ENCODE measurements at places on chromosomes 3 and 15.

GRCh38 chr3:156359368-156359767, 195.5 kb downstream of the SSR3 start:
- DNase-seq: no peak

- peak; percentile 61 for DNase-seq
Observed at GRCh38 chr15:73981761-73982221, 10.3 kb downstream of the STOML1 start.

DNA sequence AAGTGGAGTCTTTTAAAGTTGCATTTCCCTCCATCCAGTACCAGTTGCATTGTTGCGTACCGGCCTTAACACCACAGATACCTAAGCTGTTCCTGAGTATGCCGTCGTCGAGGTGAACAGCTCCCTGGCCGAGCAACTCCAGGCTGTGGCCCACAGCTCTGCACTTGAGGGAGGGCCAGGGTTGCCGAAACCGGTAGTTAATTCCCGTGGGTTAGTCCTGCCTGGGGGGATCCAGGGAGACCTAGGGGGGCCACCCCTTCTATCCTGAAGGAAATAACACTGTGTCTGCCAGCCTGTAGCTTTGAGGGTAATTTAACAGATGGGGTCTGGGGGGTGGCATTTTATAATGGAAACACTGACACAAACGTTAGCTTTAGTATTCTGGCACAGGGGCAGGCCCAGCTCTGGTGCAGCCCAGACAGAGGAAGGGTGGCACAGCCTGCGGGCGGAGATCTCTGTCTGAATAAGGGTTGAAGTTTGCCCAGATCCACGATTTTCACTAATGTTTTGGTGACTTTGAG, 60.8 kb downstream of the RGMA start:
- DNase-seq: peak; percentile 27

GRCh38 chr3:194089357-194090177, 46.4 kb upstream of the HES1 start:
- DNase-seq: peak; percentile 100

GRCh38 chr3:155131104-155131503, 51.0 kb downstream of the MME start:
- peak; percentile 47 for DNase-seq

DNA sequence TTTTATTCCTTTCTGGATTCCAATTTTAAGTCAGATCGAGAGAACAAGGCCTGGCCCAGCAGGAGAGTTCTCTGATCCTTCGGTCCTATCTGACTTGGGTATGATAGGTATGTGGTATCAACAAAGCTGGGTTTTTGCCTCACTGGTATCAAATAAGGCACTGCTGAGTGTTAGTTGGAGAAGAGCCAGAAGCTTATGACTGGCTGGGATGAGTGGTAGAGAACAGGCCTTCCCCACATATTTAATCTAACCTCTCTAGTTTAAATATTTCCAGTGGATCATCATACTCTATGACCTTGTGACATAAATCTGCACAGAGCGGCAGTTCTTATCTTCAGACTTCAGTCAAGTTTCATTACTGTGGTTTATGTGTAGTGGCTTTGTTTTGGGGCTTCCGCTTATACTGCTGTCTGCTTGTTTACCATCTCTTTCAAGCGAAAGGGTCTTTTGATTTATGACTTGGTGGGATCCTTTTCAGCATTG, 164.5 kb downstream of the PTPRG start:
- DNase-seq: peak; percentile 42

DNA sequence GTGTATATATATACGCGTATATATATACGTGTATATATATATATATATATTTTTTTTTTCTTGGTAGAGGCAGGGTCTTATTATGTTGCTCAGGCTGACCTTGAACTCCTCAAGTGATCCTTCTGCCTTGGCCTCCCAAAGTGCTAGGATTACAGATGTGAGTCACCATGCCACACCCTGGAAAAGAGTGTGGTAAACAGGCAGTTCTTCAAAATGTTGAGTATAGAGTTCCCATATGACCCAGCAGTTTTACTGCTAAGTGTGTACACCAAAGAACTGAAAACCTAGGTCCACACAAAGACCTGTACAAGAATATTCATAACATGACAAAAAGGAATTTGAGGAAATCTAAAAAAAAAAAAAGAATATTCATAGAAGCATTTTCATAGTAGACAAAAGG, 71.8 kb upstream of the GCNT3 start:
- DNase-seq: peak; percentile 20

DNA sequence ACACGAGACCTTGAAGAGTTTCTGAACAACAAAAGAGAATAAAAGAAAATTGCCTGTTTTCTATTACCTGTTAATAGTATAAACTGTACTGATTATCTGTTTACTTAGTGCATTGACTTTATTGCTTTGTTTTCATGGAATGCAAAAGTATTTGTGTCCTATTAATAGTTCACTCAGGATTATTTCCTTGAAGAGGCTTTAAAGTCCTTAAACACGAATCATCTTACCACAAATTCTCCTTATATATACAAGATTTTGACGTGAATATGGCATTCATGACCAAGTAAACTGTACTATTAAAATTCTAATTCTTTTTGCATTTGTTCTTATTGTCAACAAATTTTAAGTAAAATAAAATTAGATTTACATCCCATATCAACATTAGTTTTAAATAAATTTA, 513.0 kb downstream of the NTRK3 start:
- DNase-seq: peak; percentile 47

DNA sequence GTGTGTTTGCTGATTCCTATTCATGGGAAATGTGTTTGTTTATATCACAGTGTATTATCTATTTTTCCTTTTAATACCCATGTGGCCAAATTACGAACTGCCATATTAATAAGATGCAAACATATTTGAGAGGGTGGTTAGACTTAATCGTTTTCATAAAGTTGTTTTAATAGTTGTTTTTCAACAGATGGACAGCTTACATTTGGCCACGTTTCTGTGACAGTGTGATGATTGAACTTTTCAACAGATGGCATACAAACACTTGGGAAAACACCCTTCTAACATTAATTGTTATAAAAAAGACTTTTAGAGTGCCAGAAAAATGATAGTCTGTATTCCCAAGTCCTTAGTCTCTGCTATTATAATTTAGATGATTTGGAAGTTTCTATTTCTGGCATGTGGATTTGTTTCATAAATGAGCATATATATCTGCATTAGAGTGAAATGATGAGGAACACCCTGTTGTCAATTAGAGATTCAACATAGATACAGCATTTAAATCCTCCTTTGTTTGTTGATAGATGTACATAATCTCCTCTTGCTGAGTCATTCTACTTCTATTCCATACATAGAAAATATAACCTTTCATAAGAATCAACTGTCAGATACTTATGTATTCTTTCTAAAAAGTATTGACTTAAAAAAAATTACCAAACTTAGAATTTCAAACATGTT, 13.1 kb downstream of the PLAAT1 start:
- DNase-seq: no peak

- peak; percentile 49 for DNase-seq
Observed at GRCh38 chr15:44593042-44593736, 56.2 kb downstream of the EIF3J start.

- DNase-seq: peak; percentile 75
Observed at GRCh38 chr3:18080198-18080689, 337.8 kb upstream of the TBC1D5 start.

DNA sequence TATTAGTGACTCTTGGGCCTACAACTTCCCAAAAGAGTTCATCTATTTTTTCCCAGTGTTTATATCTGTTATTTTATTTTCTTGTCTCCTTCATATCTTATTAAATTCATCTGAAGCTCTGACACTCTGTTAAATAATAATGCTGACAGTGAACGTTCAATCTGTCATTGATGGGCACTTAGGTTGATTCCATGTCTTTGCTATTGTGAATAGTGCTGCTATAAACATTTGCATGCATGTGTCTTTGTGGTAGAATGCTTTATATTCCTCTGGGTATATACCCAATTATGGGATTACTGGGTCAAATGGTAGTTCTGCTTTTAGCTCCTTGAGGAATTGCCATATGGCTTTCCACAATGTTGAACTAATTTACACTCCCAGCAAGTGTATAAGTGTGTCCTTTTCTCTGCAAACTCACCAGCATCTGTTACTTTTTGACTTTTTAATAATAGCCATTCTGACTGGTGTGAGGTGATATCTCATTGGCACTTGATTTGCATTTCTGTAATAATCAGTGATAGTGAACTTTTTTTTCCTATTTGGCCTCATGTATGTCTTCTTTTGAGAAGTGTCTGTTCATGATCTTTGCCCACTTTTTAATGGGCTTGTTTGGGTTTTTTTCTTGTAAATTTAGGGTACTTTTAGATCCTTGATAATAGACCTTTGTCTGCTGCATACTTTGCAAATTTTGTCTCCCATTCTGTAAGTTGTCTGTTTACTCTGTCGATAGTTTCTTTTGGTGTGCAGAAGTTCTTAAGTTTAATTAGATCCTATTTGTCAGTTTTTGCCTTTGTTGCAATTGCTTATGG, 122.5 kb downstream of the LEKR1 start:
- no peak for DNase-seq

- no peak for DNase-seq
Observed at GRCh38 chr3:77931255-77932009, 891.5 kb downstream of the ROBO2 start.

DNA sequence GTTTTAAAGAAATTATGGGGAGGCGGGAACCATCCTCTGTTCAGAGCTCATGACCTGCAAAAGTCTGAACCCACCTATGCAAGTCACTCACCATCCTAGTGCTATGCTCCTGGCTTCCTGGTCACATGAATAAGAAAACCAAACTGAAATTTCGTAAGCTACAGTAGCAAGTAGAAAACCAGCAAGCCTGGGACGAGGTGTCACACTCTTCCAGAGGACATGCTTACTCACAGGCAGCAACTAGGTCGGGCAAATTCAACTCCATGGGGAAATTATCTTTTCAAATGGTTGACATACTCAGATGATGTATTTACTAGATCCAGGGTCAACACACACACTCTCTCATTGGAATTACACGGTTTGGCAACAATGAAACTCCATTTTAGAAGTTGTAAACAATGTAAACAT, 31.3 kb downstream of the LDHAL6B start:
- DNase-seq: peak; percentile 33

DNA sequence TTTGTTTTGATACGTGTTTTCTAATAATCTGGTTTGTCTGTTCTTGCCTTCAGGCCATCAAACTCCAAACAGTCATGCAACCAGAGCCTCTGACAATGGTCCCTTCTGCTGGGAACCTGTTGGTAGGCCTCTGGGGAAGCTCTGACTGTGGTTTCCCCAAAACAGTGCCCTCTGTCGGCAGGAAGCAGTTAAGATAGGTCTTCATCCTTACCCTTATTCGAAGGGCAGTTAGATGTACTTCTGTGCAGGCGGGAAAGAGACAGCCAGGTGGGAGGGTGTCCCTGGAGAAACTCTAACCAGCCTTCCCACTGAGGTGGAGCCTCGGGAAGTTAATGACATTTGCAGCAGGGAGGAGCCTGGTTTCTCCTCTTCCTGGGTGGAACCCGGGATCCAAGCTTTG, 81.6 kb upstream of the CHMP2B start:
- DNase-seq: peak; percentile 23

Data from GM23248 (cell line).